ENCODE measurements at places on chromosomes 16 and 17. TPM values are rescaled to one million over a fixed set of nuclear protein-coding genes. Genes with fewer than 3 reads are reported as not detected.

Gene TBC1D3G
- not detected for total RNA-seq

Gene SDK2
- total RNA-seq: 8.1 TPM

Gene CTRL
- total RNA-seq: 0.43 TPM

Gene ACSF2
- 26.1 TPM for total RNA-seq

- peak overlapping the region; percentile 76 for H3K27ac ChIP-seq
- H3K27me3 ChIP-seq: no peaks in the 10 kb centered on the region
- peak overlapping the region; percentile 97 for H3K4me3 ChIP-seq
- no peak for DNase-seq
- no peaks in the 10 kb centered on the region for H3K36me3 ChIP-seq
Observed at GRCh38 chr16:70437017-70437581, 1.8 kb downstream of the ST3GAL2 start.

DNA sequence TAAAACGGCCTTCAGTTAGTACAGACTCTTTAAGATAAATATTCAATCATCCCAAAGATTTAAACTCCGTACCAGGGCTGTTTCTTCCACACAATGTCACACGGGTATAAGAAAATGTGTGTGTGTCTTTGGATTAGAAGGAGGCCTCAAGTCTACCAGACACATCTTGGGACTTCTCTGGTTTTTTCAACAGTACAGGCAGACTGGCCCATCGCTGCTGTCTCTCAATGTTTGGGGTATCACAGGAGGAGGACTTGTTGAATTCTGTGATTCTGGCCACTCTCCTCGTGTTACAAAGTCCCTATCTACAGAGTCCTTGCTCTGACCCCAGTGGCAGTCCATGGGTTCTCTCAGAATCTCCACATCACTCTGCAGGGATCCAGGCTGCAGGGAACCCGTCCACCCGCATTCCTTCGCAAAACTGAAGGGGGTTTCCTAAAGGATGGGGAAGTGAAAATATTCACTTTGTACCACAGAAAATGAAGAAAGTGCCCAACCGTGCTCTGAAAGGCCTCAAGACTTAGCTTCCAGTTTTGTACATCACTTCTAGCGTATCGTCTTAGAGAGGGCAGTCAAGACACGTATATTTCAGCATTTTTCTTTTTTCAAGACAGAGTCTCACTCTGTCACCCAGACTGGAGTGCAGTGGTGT, 373.2 kb downstream of the NPIPA8 start:
- H3K27ac ChIP-seq: no peak overlapping the region
- H3K4me3 ChIP-seq: no peak overlapping the region
- H3K27me3 ChIP-seq: no peaks in the 10 kb centered on the region
- no peaks in the 10 kb centered on the region for H3K4me1 ChIP-seq
- no peak for DNase-seq

- no peak overlapping the region for H3K4me3 ChIP-seq
- peaks cover 9% of the 10 kb centered on the region for H3K27me3 ChIP-seq
- no peak for DNase-seq
- H3K27ac ChIP-seq: no peak overlapping the region
Observed at GRCh38 chr17:76969598-76970172, 101.5 kb downstream of the MGAT5B start.
